ENCODE measurements at places on chromosomes 6 and 20.
A peak's percentile ranks its signal among the peaks of the same experiment; 100 is the strongest.

- DNase-seq, result no peak
Measured at GRCh38 chr20:8082989-8083388, 49.1 kb upstream of the PLCB1 start.

DNA sequence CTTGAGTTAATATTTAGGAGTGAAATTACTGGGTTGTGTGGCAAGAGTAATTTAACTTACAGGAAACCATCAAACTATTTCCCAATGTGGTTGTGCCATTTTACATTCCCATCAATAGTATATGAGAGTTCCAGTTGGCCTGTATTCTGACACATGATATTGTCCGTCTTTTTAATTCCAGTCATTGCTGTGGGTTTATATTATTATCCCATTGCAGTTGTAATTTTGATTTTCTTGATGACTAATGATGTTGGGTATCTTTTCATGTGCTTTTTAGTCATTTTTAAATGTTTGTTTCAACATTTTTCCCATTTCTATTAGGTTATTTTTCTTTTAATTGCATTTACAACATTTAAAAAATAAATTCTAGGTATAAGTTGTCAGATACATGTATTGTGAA lies 614.0 kb downstream of the UTRN start:
- DNase-seq, result no peak

DNA sequence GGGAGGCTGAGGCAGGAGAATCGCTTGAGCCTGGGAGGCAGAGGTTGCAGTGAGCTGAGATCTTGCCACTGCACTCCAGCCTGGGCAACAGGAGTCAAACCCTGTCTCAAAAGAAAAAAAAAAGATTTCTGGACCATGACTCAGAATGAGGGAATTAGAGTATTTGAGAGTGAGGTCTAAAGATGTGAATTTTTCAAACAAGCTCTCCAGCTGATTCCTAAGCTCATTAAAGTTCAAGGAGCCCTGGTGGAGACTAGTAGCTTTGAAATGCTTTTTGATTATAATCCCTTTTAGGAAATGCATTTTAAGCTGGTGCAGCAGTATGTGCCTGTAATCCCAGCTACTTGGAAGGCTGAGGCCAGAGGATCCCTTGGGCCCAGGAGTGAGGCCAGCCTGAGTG lies 21.8 kb upstream of the SRF start:
- DNase-seq, result no peak

DNA sequence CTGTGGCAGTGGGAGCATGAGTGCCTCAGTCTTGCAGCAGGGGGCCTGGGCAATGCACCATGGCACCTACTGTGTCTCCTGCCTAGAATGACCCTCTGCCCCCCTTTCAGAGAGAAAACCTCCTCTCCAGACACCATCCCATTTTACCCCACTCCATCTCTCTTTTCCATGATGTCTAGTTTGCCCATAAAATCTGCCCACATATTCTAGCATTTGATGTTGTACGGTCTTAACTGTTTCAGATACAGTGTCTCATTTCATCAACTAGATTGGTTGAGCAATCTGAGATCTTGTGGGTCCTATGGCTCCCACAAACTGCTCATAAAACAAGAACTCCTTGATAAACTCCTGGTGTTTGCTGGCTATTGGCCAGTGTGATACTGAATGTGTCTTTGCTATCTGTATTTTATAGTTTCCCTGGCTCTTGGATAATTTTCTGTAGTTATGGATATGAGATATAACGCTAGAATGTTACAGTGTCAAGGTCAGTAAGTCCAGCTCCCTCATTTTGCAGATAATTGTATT lies 8.1 kb downstream of the PNPLA1 start:
- DNase-seq, result no peak

DNA sequence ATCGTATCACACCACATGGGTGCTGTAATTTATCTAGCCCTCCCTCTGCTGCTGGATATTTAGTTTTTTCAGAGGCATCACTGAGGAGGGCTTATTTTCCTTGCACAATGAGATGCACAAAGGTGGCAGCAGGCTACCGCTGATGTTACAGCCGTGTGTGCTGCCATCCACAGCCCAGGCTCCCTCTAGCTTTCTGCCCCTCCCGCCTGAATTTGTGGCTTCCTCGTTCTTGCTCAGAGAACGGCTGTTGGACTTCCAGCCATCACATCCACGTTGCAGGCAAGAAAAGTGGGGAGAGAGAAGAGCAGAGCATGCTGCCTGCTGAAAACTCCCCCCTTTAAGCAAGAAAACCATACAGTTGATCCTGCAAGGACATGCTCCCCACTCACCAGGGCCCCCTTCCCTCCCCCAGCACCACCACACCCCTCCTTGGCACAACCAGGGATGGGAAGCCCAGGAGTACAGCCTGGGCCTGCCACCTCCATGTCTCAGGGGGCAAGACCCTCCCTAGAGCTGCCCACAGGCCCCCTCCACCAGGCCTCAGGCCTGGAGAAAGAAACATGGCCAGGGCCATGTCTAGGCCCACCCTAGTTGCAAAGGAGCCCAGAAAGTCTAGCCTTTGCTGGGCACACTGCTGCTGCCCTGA lies 102.6 kb downstream of the MRPL14 start:
- no peak for DNase-seq

DNA sequence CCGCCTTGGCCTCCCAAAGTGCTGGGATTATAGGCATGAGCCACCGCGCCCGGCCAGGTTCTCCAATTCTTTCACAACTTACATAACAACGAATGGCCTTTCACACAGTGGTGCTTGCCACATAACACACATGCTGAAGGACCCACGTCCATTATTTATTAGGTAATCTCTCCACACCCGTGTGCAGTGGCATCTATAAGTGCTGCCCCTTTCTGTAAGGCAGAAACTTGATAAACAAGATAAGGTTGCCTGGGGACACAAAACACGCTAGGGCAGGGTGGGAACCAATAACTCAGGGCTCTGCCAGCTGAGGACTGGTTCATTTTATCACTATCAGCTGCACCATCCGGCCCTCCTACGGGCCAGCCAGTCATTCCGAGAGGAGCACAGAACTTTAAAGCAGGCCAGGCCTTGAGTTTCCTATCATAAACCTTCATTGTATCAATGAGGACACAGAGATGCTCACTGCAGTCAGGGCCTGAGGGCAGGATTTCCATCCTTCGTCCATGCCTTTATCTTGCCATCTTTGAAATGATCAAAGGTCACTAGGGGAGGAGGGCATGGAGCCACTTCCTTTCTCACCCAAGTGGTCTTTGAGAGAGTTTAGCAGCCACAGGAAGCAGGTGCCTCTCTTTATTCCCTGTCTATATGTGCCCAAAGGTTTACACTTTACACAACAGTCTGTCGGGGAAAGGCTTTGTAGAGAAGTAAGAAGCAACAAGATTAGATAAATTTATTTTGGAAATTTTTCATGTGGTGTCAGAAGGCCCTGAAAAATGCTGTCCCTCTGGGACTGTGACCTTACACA lies 37.6 kb downstream of the GPLD1 start:
- DNase-seq, result no peak

DNA sequence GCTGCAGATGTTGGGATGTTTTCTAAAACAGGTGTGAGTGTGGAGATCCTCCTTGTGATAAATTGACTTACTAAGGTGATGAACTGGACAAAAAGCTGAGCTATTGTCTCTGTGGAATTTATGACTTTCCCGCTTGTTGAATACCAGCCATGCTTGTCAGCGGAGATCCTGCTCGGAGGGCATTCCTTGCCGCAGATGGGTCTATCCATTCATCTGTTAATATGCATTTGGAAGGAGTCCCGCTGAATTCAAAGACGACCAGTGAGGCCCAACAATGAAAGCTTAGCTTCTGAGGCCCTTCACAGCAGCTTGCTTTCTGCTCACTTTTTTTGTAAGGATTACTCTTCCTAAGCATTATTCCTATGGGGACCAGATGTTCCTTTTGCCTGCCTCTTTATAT lies 124.9 kb downstream of the TIAM2 start:
- DNase-seq, result no peak

DNA sequence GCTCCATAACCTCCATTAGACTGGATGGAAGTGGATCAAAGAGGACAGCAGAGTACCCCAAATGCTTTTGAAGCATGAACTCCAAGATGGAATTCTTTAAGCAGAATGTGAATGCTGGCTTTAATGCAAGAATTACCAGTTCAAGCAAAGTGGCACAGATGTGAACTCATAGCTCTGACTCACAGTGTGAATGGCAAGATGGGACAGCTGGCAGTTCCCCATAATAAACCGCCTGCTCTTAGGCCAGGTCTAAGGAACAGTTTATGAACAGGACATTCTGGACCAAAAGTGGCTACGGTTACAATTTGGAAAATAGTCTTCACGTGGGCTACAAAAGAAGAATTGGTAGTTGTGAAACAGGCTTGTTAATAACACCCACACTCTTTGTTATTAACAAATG lies 76.5 kb downstream of the SPTLC3 start:
- DNase-seq, result no peak

DNA sequence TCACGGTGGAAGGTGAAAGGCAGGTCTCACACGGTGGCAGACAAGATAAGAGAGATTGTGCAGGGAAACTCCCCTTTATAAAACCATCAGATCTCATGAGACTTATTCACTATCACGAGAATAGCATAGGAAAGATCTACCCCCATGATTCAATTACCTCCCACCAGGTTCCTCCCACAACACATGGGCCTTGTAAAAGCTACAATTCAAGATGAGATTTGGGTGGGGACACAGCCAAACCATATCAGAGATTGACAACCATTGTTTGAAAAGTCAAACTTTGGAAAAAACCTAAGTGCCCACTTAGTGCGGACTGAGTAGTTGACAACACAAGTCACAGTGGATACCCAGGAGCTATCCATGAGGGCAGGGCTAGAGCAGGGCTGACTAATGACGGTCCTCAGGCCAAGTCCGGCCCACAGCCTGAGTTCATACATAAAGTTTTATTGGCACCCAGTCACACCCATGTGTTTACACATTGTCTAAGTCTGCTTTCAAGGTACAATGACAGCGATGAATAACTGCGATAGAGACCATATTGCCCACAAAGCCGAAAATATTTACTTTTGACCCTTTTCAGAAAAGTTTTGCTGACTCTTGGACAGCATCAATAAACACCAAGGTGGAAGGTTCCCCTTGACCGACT lies 33.8 kb upstream of the PMEPA1 start:
- no peak for DNase-seq

DNA sequence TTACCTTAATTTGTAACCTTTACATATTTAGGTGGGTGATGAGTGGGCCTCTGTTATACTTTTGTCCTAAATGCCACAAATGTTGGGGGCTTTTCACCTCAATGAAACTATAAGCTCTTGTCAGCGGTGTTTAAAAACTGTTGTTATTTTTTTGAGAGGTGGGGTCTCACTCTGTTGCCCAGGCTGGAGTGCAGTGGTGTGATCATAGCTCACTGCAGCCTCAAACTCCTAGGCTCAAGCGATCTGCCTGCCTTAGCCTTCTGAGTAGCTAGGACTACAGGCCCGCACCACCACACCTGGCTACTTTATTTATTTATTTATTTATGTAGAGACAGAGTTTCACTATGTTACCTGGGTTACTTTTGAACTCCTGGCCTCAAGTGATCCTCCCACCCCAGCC lies 66.7 kb downstream of the ZDHHC14 start:
- DNase-seq, result no peak

DNA sequence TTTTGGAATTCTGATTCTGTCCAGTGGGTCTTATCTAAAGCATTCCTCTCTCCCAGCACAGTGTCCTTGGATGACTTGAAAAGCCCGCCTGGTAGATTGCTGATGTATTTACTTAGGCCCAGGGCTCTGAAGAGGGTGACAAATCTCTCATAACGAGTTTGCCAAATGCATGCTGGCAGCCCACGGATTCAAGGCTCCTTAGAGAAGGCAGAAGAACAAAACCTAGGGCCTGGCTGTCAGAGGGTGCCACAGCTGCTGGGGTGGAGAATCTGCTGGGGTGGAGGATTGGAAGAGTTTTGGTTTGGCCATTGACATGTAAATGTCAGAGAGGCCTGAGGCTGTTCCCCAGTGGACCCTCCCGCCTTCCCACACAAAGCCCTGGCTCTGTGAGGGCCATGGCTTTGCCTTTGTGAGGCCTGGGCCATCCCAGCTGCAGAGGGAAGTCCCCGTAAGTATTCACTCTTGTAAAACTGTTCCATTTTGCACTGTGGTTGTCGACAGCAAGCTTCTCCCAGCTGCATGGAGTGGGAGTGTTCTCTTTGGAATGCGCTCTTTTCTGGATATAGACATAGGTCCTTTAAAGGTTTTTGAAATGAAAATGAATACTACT lies 50.3 kb downstream of the ANKRD6 start:
- DNase-seq, result no peak

DNA sequence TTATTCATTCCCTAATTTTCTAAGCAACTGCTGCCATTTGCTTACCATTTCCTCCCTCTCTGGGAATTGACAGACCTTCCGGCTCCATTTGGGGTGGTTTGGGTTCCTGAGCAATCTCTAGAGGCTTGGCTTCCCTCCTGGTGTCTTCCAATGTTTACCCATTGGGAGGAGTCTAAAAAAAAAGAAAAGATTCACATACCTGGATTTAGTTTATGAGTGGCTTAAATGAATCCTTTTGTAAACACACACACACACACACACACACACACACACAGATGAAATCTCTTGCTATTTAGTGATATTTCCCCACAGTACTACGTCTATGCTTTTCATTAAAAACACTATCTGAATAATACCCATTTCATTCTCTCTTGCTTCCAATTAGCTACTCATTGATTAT lies 48.3 kb upstream of the TRAF3IP2 start:
- DNase-seq, result no peak

- DNase-seq, result peak; percentile 64
Measured at GRCh38 chr20:10218536-10219451, at the start of gene SNAP25. Gene SNAP25, plus strand, starts transcription at chr20:10218830. Its CDS starts 56,662 bp downstream, at chr20:10275492.

DNA sequence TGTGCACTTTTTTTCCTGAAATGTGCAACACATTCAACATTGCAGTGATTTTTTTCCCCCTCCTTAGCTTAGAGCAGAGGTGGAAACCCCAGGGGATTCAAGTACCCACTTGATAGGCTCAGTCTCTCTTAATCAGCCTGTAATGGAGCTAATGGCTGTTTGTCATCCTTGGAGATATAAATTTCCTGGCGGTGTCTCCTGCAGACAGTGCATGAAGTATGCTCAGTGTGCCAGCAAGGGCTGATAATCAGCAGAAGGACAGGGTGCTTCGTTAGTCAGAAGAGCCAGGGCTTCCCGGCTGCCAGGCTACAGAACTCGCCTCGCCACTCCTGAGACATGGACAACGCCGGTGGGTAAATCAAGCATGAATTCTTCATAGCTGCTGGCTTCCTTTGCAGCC lies 69.8 kb upstream of the PHACTR2 start:
- DNase-seq, result no peak

- no peak for DNase-seq
Measured at GRCh38 chr20:13644010-13644409, 5.3 kb upstream of the TASP1 start.

DNA sequence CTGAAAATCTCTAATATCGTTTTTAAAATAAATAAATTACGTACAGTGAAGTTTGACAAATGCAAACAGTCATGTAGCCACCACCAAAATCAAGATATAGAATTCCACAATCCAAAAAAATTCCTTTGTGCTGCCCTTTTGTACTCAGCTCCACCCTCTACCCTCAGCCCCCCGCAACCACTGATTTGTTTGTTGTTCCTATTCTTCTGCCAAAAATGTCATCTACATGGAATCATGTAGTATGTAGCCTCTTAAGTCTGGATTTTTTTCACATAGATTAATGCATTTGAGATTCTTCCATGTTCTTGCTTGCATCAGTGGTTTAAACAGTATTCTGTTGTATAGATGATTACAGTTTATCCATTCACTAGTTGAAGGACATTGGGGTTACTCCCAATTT lies 8.5 kb upstream of the REPS1 start:
- no peak for DNase-seq
